ENCODE measurements at places on chromosomes 1 and 21. TPM values are rescaled to one million over a fixed set of nuclear protein-coding genes. Genes with fewer than 3 reads are reported as not detected.

Gene LCA5L
- total RNA-seq, result 0.24 TPM

Gene TPTE
- not detected for total RNA-seq

Gene TDRD5
- total RNA-seq, result under 0.01 TPM

Gene EPHA8
- not detected for total RNA-seq

Gene CD1B
- total RNA-seq, result not detected

Gene SLC16A4
- 36.9 TPM for total RNA-seq

Gene PPP1R15B
- 28.7 TPM for total RNA-seq

Gene ST6GALNAC5
- total RNA-seq, result 9.2 TPM

Gene PHLDA3
- total RNA-seq, result 233 TPM

Gene TRIM62
- total RNA-seq, result 1.7 TPM

Gene GABPB2
- total RNA-seq, result 10.7 TPM

Gene XCL1
- total RNA-seq, result not detected

Gene TINAGL1
- 186 TPM for total RNA-seq

Gene FTCD
- total RNA-seq, result not detected

Gene NLRP3
- total RNA-seq, result not detected

Gene CHRM3
- 0.48 TPM for total RNA-seq

Gene SYT6
- not detected for total RNA-seq

Gene TMEM52
- total RNA-seq, result 8.5 TPM

Gene TNN
- not detected for total RNA-seq

Gene CELA3A
- total RNA-seq, result not detected

Gene ZBTB18
- total RNA-seq, result 6.0 TPM

Gene FCRL2
- total RNA-seq, result not detected

Gene ADGRL2
- 41.6 TPM for total RNA-seq

Gene UTS2
- total RNA-seq, result not detected

Gene FCRLB
- total RNA-seq, result 1.7 TPM

Gene ARHGEF10L
- 15.2 TPM for total RNA-seq

Gene GJA9
- 0.24 TPM for total RNA-seq

Gene HORMAD1
- total RNA-seq, result 1.2 TPM

Gene VWA1
- total RNA-seq, result 13.0 TPM

Gene ASPM
- 1.1 TPM for total RNA-seq

Gene FAM177B
- not detected for total RNA-seq

Gene LCE4A
- total RNA-seq, result not detected

Gene EFNA3
- total RNA-seq, result 12.6 TPM

Gene LMNA
- total RNA-seq, result 687 TPM

Gene NBPF26
- total RNA-seq, result 15.1 TPM

Gene HLX
- total RNA-seq, result not detected

Gene S100A12
- 1.7 TPM for total RNA-seq

Gene ID3
- 55.2 TPM for total RNA-seq

Gene A3GALT2
- not detected for total RNA-seq

Gene GRHL3
- total RNA-seq, result 29.0 TPM

Gene LDLRAD2
- total RNA-seq, result not detected

Gene FBLIM1
- 74.6 TPM for total RNA-seq

Gene BARHL2
- total RNA-seq, result not detected

Gene ARMH1
- 1.1 TPM for total RNA-seq

Gene CFHR2
- total RNA-seq, result not detected

Gene FAAH
- 13.3 TPM for total RNA-seq

Gene VHLL
- total RNA-seq, result not detected

Data from tracheal epithelial cell (primary cell).